ENCODE measurements at places on chromosomes 2 and 18. TPM values are rescaled to one million over a fixed set of nuclear protein-coding genes. Genes with fewer than 3 reads are reported as not detected.
A peak's percentile ranks its signal among the peaks of the same experiment; 100 is the strongest.

The ANKRD30B gene
- total RNA-seq, result 0.71 TPM

The SLC9A4 gene
- not detected for total RNA-seq

GRCh38 chr2:240247241-240247867, 106.9 kb upstream of the OTOS start:
- DNase-seq, result peak; percentile 25
- peaks cover 18% of the 10 kb centered on the region for H3K4me1 ChIP-seq
- no peak overlapping the region for H3K4me3 ChIP-seq
- no peak overlapping the region for H3K27ac ChIP-seq

GRCh38 chr2:39289609-39290008, 45.8 kb upstream of the CDKL4 start:
- H3K4me3 ChIP-seq, result no peak overlapping the region

GRCh38 chr2:191258996-191259395, 13.8 kb downstream of the MYO1B start:
- DNase-seq, result no peak
- no peaks in the 10 kb centered on the region for H3K27me3 ChIP-seq
- H3K27ac ChIP-seq, result no peak overlapping the region
- peaks cover 12% of the 10 kb centered on the region for H3K4me1 ChIP-seq
- no peak overlapping the region for H3K4me3 ChIP-seq
- H3K36me3 ChIP-seq, result no peaks in the 10 kb centered on the region

The CD8B gene
- total RNA-seq, result 0.42 TPM

- no peak overlapping the region for H3K4me3 ChIP-seq
- peak; percentile 70 for DNase-seq
- H3K27me3 ChIP-seq, result no peaks in the 10 kb centered on the region
- H3K27ac ChIP-seq, result no peak overlapping the region
- no peaks in the 10 kb centered on the region for H3K36me3 ChIP-seq
- no peaks in the 10 kb centered on the region for H3K4me1 ChIP-seq
Observed at GRCh38 chr2:127197475-127198385, 22.4 kb downstream of the CYP27C1 start.

The COL6A3 gene
- 46.3 TPM for total RNA-seq

- no peak overlapping the region for H3K27ac ChIP-seq
- no peak for DNase-seq
- no peak overlapping the region for H3K4me3 ChIP-seq
- no peaks in the 10 kb centered on the region for H3K4me1 ChIP-seq
- H3K36me3 ChIP-seq, result no peaks in the 10 kb centered on the region
Observed at GRCh38 chr2:216956820-216957493, 97.1 kb upstream of the TNP1 start.

The SCYGR4 gene
- not detected for total RNA-seq

The SPATA3 gene
- not detected for total RNA-seq

GRCh38 chr18:48834413-48835031, 116.2 kb downstream of the SMAD7 start:
- peaks cover 12% of the 10 kb centered on the region for H3K4me1 ChIP-seq
- peak overlapping the region; percentile 73 for H3K27ac ChIP-seq
- H3K36me3 ChIP-seq, result no peaks in the 10 kb centered on the region
- peak; percentile 94 for DNase-seq
- no peak overlapping the region for H3K4me3 ChIP-seq

- no peak overlapping the region for H3K4me3 ChIP-seq
- peak; percentile 92 for DNase-seq
- no peaks in the 10 kb centered on the region for H3K27me3 ChIP-seq
- H3K4me1 ChIP-seq, result no peaks in the 10 kb centered on the region
Observed at GRCh38 chr2:113370478-113371091, 66.9 kb upstream of the ZNG1B start.

- H3K27ac ChIP-seq, result no peak overlapping the region
- H3K27me3 ChIP-seq, result no peaks in the 10 kb centered on the region
- H3K4me3 ChIP-seq, result no peak overlapping the region
- no peaks in the 10 kb centered on the region for H3K4me1 ChIP-seq
- no peak for DNase-seq
Observed at GRCh38 chr2:108923736-108924579, 65.1 kb downstream of the EDAR start.

GRCh38 chr18:55584201-55584600, 3.8 kb downstream of the TCF4 start:
- H3K27me3 ChIP-seq, result no peaks in the 10 kb centered on the region
- no peak overlapping the region for H3K4me3 ChIP-seq
- no peak for DNase-seq

The SCN7A gene
- 8.5 TPM for total RNA-seq

GRCh38 chr2:175734686-175735085, 267.4 kb downstream of the LNPK start:
- no peaks in the 10 kb centered on the region for H3K27me3 ChIP-seq
- DNase-seq, result no peak
- H3K27ac ChIP-seq, result no peak overlapping the region
- no peak overlapping the region for H3K4me3 ChIP-seq
- H3K36me3 ChIP-seq, result no peaks in the 10 kb centered on the region
- no peaks in the 10 kb centered on the region for H3K4me1 ChIP-seq

The TMEM214 gene
- 25.2 TPM for total RNA-seq

- H3K4me1 ChIP-seq, result peaks cover 99% of the 10 kb centered on the region
- H3K36me3 ChIP-seq, result no peaks in the 10 kb centered on the region
- H3K27ac ChIP-seq, result peak overlapping the region; percentile 76
Observed at GRCh38 chr2:54577944-54578647, 122.0 kb downstream of the SPTBN1 start.

- no peak for DNase-seq
- H3K4me3 ChIP-seq, result no peak overlapping the region
- no peak overlapping the region for H3K27ac ChIP-seq
- H3K36me3 ChIP-seq, result no peaks in the 10 kb centered on the region
- H3K27me3 ChIP-seq, result no peaks in the 10 kb centered on the region
Observed at GRCh38 chr2:226142463-226142862, 657.2 kb downstream of the IRS1 start.

- peak; percentile 93 for DNase-seq
- no peaks in the 10 kb centered on the region for H3K27me3 ChIP-seq
- H3K36me3 ChIP-seq, result no peaks in the 10 kb centered on the region
- peaks cover 16% of the 10 kb centered on the region for H3K4me1 ChIP-seq
Observed at GRCh38 chr18:48742706-48743475, 204.1 kb downstream of the CTIF start.

- no peak overlapping the region for H3K27ac ChIP-seq
- H3K27me3 ChIP-seq, result no peaks in the 10 kb centered on the region
- no peak for DNase-seq
Observed at GRCh38 chr2:5148392-5149085, 543.6 kb upstream of the SOX11 start.

The LRP1B gene
- 1.8 TPM for total RNA-seq

DNA sequence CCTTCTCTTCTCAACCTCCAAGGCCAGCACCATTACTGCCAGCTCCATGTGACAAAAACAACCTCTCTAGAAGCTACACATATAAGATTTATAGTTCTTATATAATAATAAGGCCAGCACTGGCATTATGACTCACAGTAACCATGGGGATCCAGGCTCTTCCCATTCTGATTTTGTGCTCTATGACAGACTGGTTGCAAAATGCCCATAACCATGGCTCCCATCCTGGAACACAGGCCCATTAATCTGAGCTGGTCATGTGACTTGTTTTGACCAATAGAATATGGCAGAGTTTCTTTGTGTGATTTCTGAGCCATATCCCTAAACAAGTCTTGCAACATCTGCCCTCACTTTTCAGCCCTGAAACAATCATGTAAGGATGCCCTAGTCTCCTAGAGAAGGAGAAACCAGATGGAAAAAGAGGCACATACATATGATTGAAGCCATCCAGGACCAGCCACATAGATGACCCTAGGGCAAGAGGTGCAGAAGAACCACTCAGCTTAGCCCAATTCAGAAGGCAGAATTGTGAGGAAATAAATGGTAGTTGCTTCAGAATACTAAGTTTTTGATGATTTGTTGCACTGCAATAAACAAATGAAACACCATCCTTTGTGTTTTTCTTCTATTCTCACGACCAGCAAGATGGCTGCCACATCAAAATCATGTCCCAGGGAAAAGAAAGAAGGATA, 173.9 kb downstream of the SUCLG1 start:
- no peaks in the 10 kb centered on the region for H3K36me3 ChIP-seq
- no peak overlapping the region for H3K27ac ChIP-seq
- no peak overlapping the region for H3K4me3 ChIP-seq
- H3K4me1 ChIP-seq, result no peaks in the 10 kb centered on the region

- H3K4me1 ChIP-seq, result no peaks in the 10 kb centered on the region
- no peaks in the 10 kb centered on the region for H3K36me3 ChIP-seq
- no peaks in the 10 kb centered on the region for H3K27me3 ChIP-seq
- DNase-seq, result no peak
Observed at GRCh38 chr2:97714084-97714949, 941 bp downstream of the ZAP70 start.

- no peak for DNase-seq
- H3K27me3 ChIP-seq, result no peaks in the 10 kb centered on the region
- no peaks in the 10 kb centered on the region for H3K36me3 ChIP-seq
- H3K4me1 ChIP-seq, result no peaks in the 10 kb centered on the region
Observed at GRCh38 chr2:159939946-159940345, 122.5 kb downstream of the PLA2R1 start.

The ZNF521 gene
- total RNA-seq, result 29.9 TPM

DNA sequence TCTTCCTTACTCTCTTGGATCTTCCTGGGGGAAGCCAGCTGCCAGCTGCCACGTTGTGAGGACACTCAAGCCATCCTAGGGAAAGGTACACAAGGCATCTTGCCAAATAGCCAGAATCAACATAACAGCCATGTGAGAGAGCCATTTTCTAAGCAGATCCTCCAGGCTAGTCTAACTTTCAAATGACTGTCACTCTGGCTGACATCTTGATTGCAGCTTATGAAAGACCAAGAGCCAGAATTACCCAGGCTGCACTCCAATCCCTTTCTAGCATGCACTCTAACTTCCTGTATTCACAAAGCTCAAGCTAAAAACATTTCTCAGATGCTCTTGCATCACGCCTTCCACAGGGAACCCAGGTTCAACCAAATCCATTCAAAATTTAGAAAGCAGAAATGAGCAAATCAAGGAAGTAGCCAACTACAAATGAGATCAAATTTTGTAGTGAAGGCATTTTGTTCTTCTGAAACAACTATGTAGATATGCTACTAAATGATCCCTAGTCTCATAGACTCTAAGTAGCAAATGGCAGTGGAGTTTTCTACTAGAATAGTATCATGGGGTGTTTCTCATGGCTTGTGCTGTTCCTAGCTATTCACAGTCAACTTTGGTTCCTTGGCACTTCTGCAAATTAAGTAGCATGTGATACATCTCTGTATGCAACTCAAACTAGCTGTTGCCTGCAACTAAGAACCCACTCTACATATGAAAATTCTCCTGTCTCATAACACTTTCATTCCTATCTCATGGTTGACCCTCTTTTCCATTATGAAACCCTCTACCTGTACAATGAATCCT, 281.9 kb downstream of the ZEB2 start:
- H3K4me1 ChIP-seq, result peaks cover 29% of the 10 kb centered on the region
- H3K36me3 ChIP-seq, result no peaks in the 10 kb centered on the region
- DNase-seq, result no peak
- H3K27me3 ChIP-seq, result no peaks in the 10 kb centered on the region
- no peak overlapping the region for H3K27ac ChIP-seq

- H3K36me3 ChIP-seq, result no peaks in the 10 kb centered on the region
- H3K27me3 ChIP-seq, result no peaks in the 10 kb centered on the region
- H3K27ac ChIP-seq, result no peak overlapping the region
- H3K4me1 ChIP-seq, result no peaks in the 10 kb centered on the region
- DNase-seq, result no peak
- no peak overlapping the region for H3K4me3 ChIP-seq
Observed at GRCh38 chr2:222608081-222608480, 47.8 kb downstream of the FARSB start.

- no peaks in the 10 kb centered on the region for H3K36me3 ChIP-seq
- no peaks in the 10 kb centered on the region for H3K4me1 ChIP-seq
- H3K4me3 ChIP-seq, result no peak overlapping the region
- no peak overlapping the region for H3K27ac ChIP-seq
- no peak for DNase-seq
Observed at GRCh38 chr18:52652391-52652790, 312.4 kb downstream of the DCC start.

GRCh38 chr2:203697190-203697589, 9.2 kb upstream of the CD28 start:
- H3K27ac ChIP-seq, result no peak overlapping the region
- no peak overlapping the region for H3K4me3 ChIP-seq
- H3K27me3 ChIP-seq, result no peaks in the 10 kb centered on the region
- peaks cover 7% of the 10 kb centered on the region for H3K4me1 ChIP-seq

The KANSL3 gene
- 50.9 TPM for total RNA-seq

DNA sequence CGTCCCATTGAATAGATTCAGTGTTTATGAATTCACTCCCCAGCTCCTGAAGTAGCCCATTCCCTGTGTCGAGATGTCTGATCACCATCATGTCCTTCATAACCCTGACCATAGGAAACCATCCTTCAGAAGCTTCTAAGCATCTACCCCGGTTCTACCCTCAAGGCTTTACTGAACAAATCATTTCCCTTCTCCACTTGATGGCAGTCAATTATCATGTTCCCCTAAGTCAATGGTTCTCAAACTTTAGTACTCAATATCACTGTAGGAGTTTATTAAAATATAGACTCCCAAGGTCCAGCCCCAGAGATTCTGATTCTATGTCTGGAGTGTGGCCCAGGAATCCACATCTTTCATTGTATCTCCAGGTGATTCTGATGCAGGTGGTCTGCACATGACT, 228.4 kb upstream of the SP5 start:
- H3K4me1 ChIP-seq, result no peaks in the 10 kb centered on the region
- H3K27me3 ChIP-seq, result no peaks in the 10 kb centered on the region
- H3K4me3 ChIP-seq, result no peak overlapping the region
- no peaks in the 10 kb centered on the region for H3K36me3 ChIP-seq
- no peak for DNase-seq
- H3K27ac ChIP-seq, result no peak overlapping the region

DNA sequence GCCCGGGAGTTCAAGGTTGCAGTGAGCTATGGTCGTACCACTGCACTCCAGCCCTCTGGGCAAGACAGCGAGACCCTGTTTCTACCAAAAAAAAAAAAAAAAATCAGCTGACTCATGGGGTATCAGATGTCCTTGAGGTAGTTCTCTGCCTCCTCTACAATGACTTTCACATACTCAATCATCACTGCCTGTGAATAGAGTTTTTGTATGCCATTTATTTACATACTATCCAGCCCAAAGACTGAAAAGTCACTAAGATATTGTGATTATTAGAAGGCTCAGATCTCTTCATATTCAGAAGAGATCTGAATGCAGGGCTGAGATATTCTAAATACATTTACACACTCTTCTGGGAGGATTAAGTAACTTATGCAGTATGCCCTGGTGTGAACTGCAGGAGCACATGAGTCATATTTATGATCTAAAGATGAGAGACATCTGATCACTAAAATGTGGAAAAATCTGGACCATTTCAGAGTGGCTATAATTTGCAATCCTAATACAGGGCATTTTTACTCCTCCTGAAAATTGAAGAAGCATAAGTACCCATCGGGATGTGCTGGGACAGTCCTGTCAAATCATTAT, 38.9 kb downstream of the KLF7 start:
- H3K27ac ChIP-seq, result no peak overlapping the region
- H3K4me3 ChIP-seq, result no peak overlapping the region
- H3K27me3 ChIP-seq, result no peaks in the 10 kb centered on the region
- no peak for DNase-seq
- peaks cover 10% of the 10 kb centered on the region for H3K36me3 ChIP-seq

Data from adrenal gland (tissue), 19 donors.